ENCODE measurements at places on chromosomes 5 and 9.

GRCh38 chr9:82206946-82207345 is 218.4 kb downstream of the SPATA31D1 start:
- DNase-seq, result no peak

DNA sequence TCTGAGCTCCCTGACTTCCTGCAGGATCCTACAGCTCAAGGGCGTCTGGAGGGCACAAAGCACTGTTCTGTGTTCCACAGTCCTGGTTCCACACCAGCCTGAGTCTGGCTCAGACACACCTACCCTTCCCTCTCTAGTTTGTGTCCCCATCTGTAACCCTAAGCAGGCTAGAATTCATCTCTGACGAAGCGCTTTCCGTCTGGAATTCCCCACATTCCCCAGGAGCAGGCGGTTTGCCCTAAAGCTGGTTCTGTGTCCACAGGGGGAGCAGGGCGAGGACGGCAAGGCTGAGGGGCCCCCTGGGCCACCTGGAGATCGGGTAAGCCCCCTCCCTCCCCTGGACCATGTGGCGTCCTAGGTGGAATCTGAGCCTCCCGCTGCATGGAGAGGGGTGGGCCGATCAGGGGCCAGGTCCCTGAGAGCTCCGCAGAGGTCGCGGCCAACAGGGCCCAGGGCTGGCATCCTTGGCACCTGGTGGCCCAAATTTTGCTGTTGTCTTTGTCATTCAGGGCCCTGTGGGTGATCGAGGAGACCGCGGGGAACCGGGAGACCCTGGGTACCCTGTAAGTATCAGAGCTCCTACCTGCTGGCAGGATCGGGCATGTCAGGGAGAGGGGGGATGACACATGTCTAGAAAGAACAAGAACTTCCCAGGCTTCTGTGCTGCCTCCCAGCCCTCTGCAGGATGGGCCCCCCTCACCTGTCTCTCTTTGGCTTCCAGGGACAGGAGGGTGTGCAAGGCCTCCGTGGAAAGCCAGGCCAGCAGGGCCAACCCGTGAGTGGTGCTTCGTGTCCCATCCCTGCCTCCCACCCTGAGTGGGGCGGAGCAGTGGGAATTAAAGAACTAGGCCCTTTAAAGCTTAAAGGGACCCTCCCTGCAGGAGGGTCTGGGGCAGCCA is 34.5 kb upstream of the ORM1 start:
- no peak for DNase-seq

DNA sequence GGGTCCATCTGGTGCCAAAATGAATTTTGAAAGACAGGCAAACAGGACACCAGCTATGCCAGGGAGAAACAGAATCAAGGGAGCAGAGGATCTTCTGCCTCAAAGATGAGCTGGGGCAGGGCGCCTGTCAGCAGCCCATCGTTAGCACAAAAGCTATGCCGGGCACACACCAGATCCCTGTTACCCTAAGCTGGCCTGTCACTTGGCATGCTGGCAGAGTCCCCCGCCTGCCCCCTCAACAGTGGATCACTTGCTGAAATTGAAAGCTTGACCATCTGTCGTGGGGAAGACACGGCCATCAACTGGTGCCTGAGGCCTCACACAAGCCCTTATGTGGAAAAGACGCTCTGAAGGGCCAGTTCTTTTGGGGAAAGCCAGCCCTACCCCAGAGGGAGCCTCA is 256.4 kb downstream of the EBF1 start:
- DNase-seq, result no peak

DNA sequence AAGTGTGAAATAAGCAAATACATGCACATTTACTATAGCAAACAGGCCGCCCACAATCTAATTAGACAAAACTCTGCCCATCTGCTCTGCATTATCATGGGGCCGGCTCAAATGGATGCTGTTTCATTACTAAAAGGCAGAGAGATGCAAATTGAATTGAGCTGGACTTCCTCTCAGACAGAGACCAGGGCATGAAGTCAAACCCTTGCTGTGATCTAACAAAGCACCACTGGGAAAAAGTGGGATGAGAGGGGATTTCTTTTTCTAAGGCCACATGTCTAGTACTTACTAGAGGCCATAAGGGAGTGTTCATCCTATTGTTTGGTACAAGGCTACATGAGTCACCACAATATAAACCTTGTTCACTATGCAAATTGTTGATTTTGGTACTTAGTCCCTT is 614.7 kb downstream of the ISL1 start:
- no peak for DNase-seq

GRCh38 chr5:116032094-116032517 is at the start of gene ARL14EPL:
Gene ARL14EPL, plus strand, starts transcription at chr5:116032472. Its CDS starts 18,994 bp downstream, at chr5:116051466.
- no peak for DNase-seq

GRCh38 chr9:650362-650761 is 191.1 kb upstream of the DMRT1 start:
- no peak for DNase-seq

GRCh38 chr9:757246-757881 is 84.1 kb upstream of the DMRT1 start:
- no peak for DNase-seq

DNA sequence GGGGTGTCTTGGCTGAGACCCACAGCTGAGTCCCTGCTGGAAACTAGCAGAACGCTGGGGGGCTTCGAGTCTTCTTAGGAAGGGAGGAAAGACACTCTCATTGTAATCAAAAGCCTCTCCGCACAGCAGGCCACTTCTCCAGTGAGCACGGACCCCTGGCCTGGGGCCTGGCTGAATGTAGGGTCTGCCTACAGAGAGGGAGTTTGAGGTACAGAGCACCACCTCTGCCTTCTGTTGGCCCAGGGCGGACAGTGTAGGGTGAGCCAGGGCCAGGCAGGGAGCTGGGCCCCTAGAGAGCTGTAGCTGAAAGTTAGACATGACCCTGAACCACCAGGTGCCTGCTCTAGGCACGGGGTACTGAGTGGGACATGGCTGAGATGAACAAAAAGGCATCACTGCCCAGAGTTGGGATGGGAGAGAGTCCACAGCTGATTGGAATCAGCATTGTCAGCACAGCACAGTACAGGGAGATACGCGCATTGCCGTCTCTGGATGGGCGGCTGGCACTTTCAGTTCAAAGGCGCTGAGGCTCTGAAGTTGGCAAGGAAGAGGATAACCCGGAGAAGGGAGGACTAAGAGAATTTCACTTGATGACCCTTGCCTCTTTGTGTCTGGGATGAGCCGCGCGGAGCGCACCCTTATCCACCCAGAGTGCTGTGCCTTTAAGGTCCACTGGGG is 363 bp upstream of the SLC25A48 start:
- DNase-seq, result no peak

DNA sequence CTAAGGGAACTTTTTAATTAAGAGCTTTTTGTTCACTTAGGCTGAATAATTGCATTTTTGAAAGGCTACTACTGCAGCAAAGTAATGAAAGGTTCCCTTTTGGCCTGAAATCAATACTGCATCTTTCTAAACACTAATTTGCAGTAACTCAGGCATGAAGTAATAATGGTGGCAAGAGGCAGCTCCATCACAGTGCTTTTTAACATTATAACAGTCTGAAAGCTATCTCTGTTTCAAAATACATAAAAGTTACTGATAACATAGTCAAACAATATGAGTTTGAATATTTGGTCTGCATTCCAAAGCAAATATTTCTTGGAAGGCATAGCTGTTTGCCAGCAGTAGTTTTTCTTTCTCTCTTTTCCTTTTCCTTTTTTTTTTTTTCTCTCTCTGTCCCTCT is 113.4 kb downstream of the FBN2 start:
- no peak for DNase-seq

GRCh38 chr5:154701181-154701580 is 54.0 kb upstream of the LARP1 start:
- DNase-seq, result no peak

GRCh38 chr9:29208670-29209069 is 1635.4 kb upstream of the C9orf72 start:
- no peak for DNase-seq

DNA sequence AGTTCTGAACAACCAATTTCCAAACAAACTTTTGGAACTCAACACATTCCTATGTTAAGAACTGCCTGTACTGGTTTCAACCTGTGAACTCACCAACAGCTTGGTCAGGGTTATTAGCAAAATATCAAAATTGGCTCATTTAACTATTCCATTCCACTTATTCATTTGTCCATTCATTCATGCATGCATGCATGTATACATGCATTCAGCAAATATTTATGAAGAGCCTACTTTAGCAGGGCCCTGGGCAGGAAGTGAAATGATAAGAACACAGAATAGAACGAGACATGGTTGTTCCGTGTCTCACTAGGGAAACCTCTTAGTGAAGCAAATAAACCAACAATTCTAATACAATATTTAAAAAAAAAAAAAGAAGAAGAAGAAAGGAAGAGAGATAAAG is 107.4 kb downstream of the GLIS3 start:
- DNase-seq, result no peak

- no peak for DNase-seq
Measured at GRCh38 chr5:104178829-104179456, 616.4 kb upstream of the NUDT12 start.

DNA sequence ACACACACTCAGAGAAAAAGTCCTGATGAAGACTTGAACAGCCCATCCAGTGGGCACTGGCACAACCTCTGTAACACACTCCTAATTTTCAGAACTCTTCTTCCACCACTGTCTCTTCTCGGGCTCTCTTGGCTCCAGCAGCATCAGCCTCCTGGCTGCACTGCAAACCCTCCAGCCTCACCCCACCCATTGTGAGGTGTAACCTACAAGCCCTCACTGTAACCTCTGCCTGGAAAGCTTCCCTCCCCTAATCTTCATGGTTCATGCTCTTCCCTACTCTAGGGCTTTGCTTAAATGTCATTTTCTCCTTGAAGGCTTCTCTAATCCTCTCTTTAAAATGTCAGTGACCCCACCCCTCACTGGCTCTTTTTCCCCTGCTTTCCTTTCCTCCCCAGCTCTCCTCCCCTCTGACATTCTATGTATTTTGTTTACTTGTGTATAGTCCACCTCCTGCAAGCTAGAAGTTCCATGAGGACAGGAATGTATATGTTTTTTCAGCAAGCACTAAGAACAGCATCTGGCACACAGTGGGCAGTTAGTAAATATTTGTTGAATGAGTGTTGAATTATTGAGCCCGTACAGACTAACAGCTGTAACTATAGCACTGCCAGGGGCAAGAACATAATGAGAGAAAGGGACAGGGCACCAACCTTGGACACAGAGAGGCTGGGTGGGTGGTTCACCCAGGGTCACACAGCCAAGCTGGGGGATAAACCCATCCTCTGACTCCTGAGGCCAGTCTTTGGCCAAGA is 76.4 kb downstream of the ESM1 start:
- no peak for DNase-seq

- no peak for DNase-seq
Measured at GRCh38 chr9:38254151-38254550, 138.4 kb upstream of the ALDH1B1 start.

DNA sequence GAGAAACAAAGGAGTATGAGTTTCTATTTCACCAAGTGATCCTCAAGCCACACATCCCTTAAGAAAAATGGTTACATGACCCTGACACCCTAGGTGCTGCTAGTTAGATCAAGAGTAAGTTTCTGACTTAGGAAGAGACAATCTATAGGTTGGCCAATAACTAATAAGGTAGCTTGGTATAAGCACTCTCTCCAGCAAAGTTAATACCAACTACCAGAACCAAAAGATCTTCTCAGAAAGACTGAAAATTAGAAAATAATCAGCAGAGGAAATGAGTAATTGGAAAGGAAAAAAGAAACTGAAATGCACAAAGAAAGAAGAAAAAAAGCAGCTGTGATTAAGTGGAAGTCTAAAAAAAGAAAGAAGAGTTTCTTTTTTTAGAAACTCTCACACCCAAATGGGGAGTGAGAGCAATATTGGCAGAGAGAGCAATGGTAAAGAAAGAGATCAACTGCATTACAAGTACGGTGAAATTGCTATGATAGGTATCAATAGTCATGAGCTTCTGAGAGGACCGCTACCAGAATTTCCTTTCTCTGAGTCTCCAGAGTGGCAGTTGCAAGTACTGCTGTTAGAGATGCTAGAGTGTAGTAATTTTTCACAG is 195.5 kb downstream of the TMEM167A start:
- no peak for DNase-seq

- DNase-seq, result no peak
Measured at GRCh38 chr5:23440703-23441102, 66.7 kb upstream of the PRDM9 start.

DNA sequence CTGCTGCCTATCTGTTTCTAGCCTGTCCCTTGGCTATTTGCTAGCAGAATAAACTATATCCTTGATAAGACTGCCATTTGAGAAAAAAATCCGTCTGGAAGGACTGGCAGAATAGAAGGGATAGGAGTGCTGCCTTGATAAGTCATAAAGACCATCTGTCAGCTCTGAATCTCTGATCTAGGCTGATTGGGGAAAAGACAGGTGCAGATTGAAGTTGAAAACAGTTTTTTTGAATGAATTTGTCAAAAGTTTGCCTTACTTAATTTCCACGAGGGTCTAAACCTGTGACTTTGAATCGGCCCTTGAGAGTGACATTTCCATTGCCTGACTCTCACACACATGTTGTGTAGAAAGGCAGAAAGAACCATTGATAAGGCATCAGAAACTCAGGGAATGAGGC is 218.6 kb downstream of the MAN2A1 start:
- DNase-seq, result no peak

GRCh38 chr5:37554938-37555337 is 175.8 kb downstream of the WDR70 start:
- DNase-seq, result no peak

GRCh38 chr9:76302947-76303550 is 91.2 kb downstream of the RFK start:
- no peak for DNase-seq

GRCh38 chr5:178375348-178375747 is 142.7 kb upstream of the PHYKPL start:
- DNase-seq, result no peak

GRCh38 chr9:27653957-27654356 is 80.7 kb upstream of the C9orf72 start:
- DNase-seq, result no peak

GRCh38 chr9:8738945-8739344 is 939.4 kb upstream of the DMAC1 start:
- DNase-seq, result no peak

GRCh38 chr5:135235551-135236227 is 163.3 kb downstream of the MACROH2A1 start:
- no peak for DNase-seq

DNA sequence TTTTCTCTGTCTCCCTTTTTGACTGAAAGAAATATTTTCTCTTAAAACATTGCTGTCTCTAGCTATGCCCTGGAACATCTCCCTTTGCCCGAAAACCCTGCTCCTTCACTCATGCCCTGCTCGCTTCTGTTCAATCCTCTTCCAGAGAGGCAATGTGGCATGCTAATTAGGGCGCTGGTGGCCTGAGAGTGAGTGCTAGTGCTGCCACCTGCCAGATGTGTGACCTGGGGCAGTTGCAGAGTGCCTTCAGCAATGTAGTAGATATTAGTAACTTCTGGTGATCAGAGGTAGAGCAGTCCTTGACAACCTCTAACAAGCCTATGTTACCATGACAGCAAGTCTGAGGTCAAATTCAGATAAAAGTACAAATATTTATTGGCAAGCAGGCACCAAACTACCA is 119.5 kb upstream of the OSMR start:
- DNase-seq, result no peak
